ENCODE measurements at places on chromosomes 5 and 9. TPM values are rescaled to one million over a fixed set of nuclear protein-coding genes. Genes with fewer than 3 reads are reported as not detected.
A peak's percentile ranks its signal among the peaks of the same experiment; 100 is the strongest.

GRCh38 chr5:172501708-172502320 is 47.5 kb upstream of the SH3PXD2B start:
- H3K4me3 ChIP-seq = no peak overlapping the region
- peaks cover 21% of the 10 kb centered on the region for H3K4me1 ChIP-seq
- no peak overlapping the region for H3K27ac ChIP-seq
- DNase-seq = no peak

GRCh38 chr5:65142511-65143011 is 339.2 kb downstream of the ADAMTS6 start:
- H3K36me3 ChIP-seq = no peaks in the 10 kb centered on the region
- no peaks in the 10 kb centered on the region for H3K4me1 ChIP-seq
- H3K27me3 ChIP-seq = no peaks in the 10 kb centered on the region
- H3K4me3 ChIP-seq = no peak overlapping the region

- peaks cover 6% of the 10 kb centered on the region for H3K4me1 ChIP-seq
- no peaks in the 10 kb centered on the region for H3K27me3 ChIP-seq
- peak overlapping the region; percentile 96 for H3K27ac ChIP-seq
- H3K4me3 ChIP-seq = peak overlapping the region; percentile 89
- DNase-seq = peak; percentile 74
Measured at GRCh38 chr9:74951725-74952151, 974 bp downstream of the C9orf40 start.

GRCh38 chr9:123617952-123618678 is 262.1 kb downstream of the CRB2 start:
- H3K4me1 ChIP-seq = no peaks in the 10 kb centered on the region
- DNase-seq = no peak
- no peaks in the 10 kb centered on the region for H3K27me3 ChIP-seq

DNA sequence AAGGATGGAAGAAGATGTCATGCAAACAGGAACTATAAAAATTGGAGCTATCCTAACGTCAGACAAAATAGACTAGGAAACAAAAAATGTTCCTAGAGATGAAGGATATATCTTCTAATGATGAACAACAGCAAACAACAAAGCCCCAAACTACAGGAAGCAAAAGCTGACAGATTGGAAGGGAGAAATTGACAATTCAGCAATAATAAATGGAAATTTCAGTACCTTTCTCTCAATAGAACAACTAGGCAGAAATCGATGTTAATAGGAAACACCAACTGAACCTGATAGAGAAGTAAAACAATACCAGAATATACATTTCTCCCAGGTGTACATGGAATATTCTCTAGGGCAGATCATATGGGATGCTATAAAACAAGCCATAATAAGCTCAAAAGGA is 7.6 kb downstream of the SCGB3A1 start:
- no peaks in the 10 kb centered on the region for H3K36me3 ChIP-seq
- no peaks in the 10 kb centered on the region for H3K4me1 ChIP-seq
- no peak overlapping the region for H3K4me3 ChIP-seq

DNA sequence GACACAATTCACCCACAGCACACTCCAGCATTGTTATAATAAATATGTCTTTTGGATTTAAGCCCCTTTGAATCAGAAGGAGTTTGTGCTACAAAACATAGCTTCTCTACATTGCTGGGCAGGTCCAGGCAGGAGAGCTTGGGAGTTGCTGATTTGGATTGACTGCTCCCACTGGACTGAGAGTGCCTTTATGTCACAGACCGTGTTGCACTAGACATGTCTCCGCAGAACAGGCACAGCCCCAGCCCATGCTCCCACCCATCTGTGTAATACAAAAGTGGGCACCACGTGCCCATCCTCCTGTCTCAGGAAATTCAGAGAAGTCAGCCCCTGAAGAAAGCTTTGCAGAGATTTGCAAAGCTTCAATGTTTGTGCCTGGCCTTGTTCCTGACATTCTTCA is 117.1 kb downstream of the MED10 start:
- H3K36me3 ChIP-seq = no peaks in the 10 kb centered on the region
- no peak overlapping the region for H3K27ac ChIP-seq
- H3K4me1 ChIP-seq = no peaks in the 10 kb centered on the region
- DNase-seq = no peak
- H3K4me3 ChIP-seq = no peak overlapping the region

GRCh38 chr9:130041648-130042405 is 1.2 kb downstream of the FNBP1 start:
- H3K27ac ChIP-seq = peak overlapping the region; percentile 92
- no peaks in the 10 kb centered on the region for H3K36me3 ChIP-seq
- DNase-seq = no peak
- peak overlapping the region; percentile 85 for H3K4me3 ChIP-seq
- H3K4me1 ChIP-seq = peaks cover 47% of the 10 kb centered on the region

DNA sequence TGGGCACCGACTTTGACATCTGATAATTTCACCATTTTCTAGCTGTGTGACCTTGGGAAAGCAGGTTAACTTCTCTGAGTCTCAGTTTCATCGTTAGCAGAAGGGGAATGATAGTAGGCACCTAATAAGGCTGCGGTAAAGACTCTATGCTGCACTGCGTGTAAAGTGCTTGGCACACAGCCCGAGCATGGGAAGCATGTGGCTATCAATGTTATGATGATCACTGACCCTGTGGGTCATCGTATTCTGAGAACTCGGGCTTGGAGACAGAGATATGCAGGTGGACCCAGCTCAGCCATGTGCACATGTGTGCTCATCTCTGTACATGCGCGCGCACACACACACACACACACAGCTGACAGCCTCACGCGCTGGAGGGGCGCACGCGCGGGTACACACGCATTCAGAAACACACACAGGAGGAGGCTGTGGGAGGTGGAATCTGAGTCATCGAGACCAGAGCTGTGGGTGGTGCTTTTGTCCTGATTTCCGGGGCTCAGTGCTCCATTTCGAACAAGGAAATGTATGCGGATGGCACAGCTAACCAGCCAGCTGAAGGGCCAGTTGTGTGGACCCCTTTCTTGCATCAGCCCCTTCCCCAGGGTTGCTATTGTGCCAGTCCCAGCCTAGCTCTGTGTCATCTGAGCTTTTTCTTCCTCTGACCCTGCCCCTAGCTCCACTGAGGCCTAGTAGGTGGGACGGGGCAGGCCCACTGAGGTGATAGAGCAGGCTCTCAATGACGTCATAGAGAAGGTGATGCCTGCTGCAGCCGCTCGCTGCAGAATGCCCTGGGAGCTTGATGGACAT is 11.1 kb upstream of the ARAP3 start:
- peaks cover 4% of the 10 kb centered on the region for H3K27me3 ChIP-seq
- no peak overlapping the region for H3K27ac ChIP-seq
- peaks cover 11% of the 10 kb centered on the region for H3K4me1 ChIP-seq
- no peak overlapping the region for H3K4me3 ChIP-seq
- DNase-seq = no peak
- no peaks in the 10 kb centered on the region for H3K36me3 ChIP-seq

DNA sequence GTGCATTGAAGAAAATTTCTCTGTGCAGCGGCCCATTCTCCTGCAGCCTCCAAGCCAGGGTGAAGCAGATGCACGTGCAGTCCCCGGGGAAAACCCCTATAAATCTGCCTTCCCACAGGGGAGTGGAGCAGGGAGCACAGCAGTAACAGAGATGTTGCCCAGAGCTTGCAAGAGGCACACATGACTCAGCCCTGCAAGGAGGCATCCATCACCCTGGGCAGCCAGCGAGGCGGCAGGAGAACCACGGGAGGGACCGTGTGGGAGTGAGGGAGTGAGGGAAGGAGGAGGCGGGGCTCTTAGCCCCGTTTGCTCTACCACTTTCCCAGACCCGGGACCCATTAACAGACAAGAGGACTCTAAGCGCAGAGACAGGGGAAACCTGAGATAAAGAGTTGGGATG is 96.2 kb upstream of the ARAP3 start:
- H3K27ac ChIP-seq = no peak overlapping the region
- H3K36me3 ChIP-seq = no peaks in the 10 kb centered on the region
- peaks cover 3% of the 10 kb centered on the region for H3K27me3 ChIP-seq
- DNase-seq = no peak
- H3K4me3 ChIP-seq = no peak overlapping the region

DNA sequence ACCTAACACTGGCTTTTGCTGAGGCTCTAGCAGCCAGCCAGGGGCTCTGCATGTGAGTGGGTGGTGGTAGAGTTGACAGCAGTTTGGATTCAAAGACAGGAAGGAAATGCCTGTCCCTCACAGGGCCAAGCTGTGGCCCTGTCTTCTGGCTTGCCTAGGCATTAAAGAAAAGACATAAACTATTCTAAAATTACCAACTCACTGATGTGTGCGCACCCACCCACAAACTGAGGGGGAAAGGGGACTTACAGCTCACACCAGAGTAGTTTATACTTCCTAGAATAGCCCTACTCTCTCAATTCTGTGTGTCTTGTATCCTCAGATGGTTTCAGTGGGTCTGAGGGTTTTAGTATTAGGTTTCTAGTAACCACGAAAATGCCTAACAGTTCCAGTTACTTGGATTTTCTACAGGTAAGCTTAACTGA is 18.3 kb upstream of the IL13 start:
- no peak overlapping the region for H3K27ac ChIP-seq
- peaks cover 75% of the 10 kb centered on the region for H3K36me3 ChIP-seq

DNA sequence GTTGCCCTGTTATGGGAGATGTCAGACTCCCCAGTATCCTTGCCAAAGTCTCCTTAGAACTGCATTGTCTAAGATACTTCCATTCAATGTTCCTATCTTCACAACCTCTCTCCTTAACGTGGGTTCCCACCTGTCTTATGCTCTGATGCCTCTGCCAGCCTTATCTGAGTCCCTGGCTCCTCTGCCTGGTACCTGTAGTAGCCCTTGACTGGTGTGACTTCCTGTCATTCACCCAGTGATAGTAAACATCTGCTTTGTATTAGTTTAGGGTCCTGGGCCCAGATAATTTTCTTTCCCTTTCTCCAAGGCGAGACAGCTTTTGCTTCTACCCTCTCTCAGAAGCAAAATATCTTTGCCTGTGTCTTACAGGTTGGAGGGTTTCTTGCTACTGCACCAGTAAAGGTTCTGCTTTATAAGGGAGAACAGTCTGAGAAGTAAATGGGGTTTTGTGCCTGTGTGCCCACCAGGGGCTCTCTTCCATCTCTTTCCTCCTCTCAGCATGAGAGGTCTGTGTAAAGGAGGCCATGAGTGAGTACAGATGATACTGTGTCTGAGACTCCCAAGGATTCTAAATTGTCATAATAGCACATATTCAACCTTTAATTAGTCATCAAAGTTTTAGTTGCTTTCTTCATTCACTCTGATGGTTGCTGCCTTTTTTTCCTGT is 220.8 kb downstream of the PRR16 start:
- H3K4me1 ChIP-seq = no peaks in the 10 kb centered on the region
- H3K36me3 ChIP-seq = no peaks in the 10 kb centered on the region

DNA sequence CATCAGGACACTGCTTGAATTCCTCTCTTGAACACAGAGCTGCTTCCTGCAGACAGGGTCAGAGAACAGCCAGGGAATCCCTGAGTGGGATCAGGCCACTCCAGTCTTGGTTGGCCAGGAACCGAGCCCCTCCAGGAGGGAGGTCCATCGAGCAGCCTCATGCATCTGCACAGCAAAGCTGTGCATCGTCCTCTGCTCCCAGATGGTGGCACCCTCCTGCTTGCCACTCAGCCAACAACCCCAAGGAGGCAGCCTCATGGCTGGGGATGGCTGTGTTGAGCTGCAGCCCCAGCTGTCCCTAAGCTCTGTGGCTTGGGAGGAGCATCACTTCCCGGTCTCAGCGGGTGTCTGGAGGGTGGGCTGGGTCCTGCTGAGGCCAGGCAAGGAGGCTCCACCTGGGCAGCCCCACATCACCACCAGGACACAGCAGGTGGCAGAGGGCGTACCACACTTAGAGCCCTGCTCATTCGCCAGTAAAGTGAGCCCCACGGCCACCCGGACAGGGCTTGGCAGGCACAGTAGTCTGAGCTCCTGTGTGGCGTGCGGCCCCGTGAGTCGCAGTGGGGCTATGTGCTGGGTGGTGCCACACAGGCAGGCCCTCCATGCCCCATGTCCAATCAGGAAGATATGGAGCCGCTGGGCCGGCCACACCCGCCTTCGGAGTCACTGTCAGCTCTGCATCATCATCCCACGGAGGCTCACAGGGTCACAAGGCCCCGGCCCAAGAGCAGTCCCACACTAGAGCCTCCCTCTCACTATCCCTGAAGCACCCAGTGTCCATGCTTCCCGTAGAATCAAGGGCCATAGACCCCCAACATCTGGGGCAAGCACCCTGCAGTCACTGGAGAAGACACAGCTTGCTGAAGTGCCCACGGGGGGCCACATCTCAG is 11.9 kb downstream of the LPCAT1 start:
- H3K36me3 ChIP-seq = peaks cover 60% of the 10 kb centered on the region
- H3K27ac ChIP-seq = peak overlapping the region; percentile 21
- H3K4me1 ChIP-seq = peaks cover 49% of the 10 kb centered on the region
- no peak for DNase-seq
- no peaks in the 10 kb centered on the region for H3K27me3 ChIP-seq
- no peak overlapping the region for H3K4me3 ChIP-seq

GRCh38 chr9:133591116-133591910 is 17.9 kb downstream of the FAM163B start:
- DNase-seq = no peak
- no peaks in the 10 kb centered on the region for H3K4me1 ChIP-seq
- peaks cover 10% of the 10 kb centered on the region for H3K27me3 ChIP-seq
- no peak overlapping the region for H3K27ac ChIP-seq
- no peak overlapping the region for H3K4me3 ChIP-seq

DNA sequence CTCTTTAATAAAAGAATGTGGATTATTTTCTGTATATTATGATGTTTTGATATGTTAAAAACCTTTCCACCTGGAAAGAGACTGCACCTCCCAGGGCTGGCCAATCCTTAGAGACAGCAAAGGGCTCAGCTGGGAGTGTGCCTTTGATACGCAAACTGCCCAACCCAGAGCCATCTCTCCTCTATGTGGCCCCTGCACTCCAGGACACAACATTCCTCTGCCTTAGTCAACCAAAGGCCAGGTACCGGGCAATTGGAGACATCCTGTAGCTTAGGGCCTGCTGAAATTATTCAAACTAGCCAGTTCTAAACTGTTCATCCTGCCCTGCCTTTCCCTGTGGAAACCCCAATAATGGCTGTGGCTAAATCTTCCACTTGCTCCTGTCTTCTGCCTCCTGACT is 5.0 kb upstream of the HSPB3 start:
- DNase-seq = no peak
- H3K4me3 ChIP-seq = no peak overlapping the region

- peaks cover 59% of the 10 kb centered on the region for H3K4me1 ChIP-seq
- DNase-seq = no peak
- H3K27ac ChIP-seq = peak overlapping the region; percentile 57
- peak overlapping the region; percentile 86 for H3K4me3 ChIP-seq
Measured at GRCh38 chr5:57176350-57176857, 2.5 kb downstream of the GPBP1 start.

The IL4 gene
- not detected for total RNA-seq

The OR1Q1 gene
- not detected for total RNA-seq

The GALNT12 gene
- total RNA-seq = 23.2 TPM

The SV2C gene
- 0.32 TPM for total RNA-seq

The IL3 gene
- total RNA-seq = not detected
